Thymus (tissue), 14 donors: ENCODE measurements at places on chromosomes 12 and 14. TPM values are rescaled to one million over a fixed set of nuclear protein-coding genes. Genes with fewer than 3 reads are reported as not detected.

The USP15 gene
- 108 TPM for total RNA-seq

The CCDC60 gene
- total RNA-seq, result 0.52 TPM

DNA sequence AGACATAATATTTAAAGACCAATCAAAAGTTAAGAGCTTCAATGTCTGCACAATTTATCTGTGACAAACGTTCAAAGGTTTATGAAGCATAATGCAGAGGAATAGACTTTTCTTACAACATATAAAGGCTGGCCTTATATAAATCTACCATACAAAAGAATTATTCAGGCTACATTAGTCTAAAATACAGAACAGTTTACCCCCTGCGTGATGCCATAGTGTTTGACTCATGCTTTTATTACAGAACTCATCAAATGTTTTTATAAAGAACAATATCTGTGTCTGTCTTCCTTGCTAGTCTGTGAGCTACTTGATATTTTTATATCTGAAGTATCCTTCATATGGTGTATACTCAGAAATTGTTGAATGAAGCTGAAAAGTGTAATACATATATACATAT lies 1084.5 kb upstream of the FLRT2 start:
- H3K4me1 ChIP-seq, result no peaks in the 10 kb centered on the region
- H3K27ac ChIP-seq, result no peak overlapping the region
- DNase-seq, result no peak
- H3K36me3 ChIP-seq, result no peaks in the 10 kb centered on the region

GRCh38 chr12:4828176-4828575 lies 81.5 kb upstream of the KCNA1 start:
- no peaks in the 10 kb centered on the region for H3K36me3 ChIP-seq
- peaks cover 2% of the 10 kb centered on the region for H3K27me3 ChIP-seq
- DNase-seq, result no peak
- no peak overlapping the region for H3K4me3 ChIP-seq
- peak overlapping the region; percentile 39 for H3K27ac ChIP-seq

DNA sequence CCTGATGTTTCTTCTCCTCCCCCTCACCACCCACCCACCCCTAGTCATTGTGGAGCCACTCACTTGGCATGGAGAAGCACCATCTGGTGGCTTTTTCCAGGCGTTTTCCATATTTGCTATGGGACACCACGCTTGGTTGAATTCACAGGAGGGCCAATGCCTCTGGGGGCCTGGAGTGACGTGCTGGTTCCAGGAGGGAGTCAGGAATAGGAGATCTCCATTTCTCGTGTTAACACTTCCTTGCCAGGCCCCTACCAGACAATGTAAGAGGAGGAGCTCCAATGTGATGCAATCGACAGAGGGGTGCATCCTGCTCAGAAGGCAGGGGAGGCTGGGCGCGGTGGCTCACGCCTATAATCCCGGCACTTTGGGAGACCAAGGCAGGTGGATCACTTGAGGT lies 21.6 kb upstream of the TESC start:
- no peak for DNase-seq
- no peaks in the 10 kb centered on the region for H3K36me3 ChIP-seq
- H3K4me3 ChIP-seq, result no peak overlapping the region
- H3K4me1 ChIP-seq, result peaks cover 19% of the 10 kb centered on the region

DNA sequence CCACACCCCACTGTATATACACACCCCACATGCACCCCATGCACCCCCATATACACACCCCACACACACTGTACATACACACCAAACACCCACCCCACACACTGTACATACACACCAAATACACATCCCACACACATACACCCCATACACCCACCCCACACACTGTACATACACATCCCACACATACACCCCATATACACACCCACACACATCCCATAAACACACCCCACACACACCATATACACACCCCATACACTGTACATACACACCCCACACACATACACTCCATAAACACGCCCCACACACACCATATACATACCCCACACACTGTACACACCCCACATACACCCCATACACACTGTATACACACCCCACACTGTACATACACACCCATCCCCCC lies 82.3 kb downstream of the NOC4L start:
- H3K4me1 ChIP-seq, result peaks cover 15% of the 10 kb centered on the region
- DNase-seq, result no peak
- no peak overlapping the region for H3K27ac ChIP-seq

DNA sequence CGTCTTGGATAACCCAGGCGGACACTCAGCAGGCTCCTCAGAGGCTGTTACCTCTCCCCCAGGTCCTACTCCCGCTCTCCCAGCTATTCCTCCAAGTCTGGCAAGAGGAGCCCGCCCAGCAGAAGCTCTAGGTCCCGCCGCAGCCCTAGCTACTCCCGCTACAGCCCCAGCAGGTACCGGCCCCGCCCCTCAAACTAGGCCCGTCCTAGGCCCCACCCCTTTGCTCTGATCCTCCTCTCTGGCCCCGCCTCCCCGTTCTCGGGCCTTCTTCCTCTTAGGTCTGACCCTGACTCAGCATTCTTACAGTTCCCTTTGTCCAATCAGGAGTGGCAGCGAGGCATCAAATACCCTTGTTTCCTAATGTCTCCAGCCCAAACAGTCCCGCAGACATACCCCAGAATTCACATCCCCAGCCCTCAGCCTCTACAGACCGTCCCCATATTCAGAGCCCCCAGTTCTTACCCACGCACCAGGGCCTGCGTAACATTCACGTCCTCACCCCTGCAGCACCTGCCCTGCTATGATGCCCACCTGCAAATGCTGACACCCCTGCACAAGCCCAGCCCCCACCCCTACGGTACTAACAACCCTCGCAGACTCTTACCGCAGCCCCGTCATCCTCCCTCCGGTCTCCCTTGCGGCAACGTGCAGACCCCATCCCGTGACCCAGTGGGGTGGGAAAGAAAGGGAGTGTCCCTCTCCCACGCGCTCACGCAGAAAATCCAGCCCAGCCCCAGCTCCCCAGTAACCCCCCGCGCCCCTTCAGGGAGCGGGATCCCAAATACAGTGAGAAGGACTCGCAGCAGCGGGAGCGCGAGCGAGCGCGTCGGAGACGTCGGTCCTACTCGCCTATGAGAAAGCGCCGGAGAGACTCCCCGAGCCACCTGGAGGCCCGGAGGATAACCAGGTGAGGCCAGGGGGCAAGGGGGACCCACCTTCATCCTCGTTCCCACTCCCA lies 25.0 kb upstream of the HSPB8 start:
- peaks cover 17% of the 10 kb centered on the region for H3K27me3 ChIP-seq
- H3K27ac ChIP-seq, result no peak overlapping the region
- no peak overlapping the region for H3K4me3 ChIP-seq
- H3K36me3 ChIP-seq, result no peaks in the 10 kb centered on the region
- H3K4me1 ChIP-seq, result no peaks in the 10 kb centered on the region

DNA sequence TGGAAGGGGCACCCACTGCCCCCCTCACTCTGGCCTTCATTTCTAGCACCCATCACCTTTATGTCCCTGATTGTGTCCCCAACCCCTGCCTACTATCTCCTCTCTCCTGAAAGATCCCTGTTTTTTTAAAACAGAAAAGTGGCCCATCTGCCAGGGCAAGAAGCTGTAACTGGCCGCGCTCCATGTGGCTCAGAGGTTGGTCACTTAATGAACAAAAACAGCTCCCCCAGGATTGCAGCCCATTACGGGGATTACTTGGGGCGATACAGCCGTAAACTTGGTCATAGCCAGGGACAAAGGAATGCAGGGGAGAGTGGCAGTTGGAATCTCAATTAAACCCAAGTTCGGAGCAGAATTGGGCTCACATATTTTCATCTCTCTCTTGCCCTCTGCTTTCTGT lies 34.8 kb upstream of the VSX2 start:
- peaks cover 5% of the 10 kb centered on the region for H3K36me3 ChIP-seq
- no peaks in the 10 kb centered on the region for H3K27me3 ChIP-seq
- H3K27ac ChIP-seq, result no peak overlapping the region
- DNase-seq, result no peak
- H3K4me3 ChIP-seq, result no peak overlapping the region

The DCN gene
- 137 TPM for total RNA-seq

DNA sequence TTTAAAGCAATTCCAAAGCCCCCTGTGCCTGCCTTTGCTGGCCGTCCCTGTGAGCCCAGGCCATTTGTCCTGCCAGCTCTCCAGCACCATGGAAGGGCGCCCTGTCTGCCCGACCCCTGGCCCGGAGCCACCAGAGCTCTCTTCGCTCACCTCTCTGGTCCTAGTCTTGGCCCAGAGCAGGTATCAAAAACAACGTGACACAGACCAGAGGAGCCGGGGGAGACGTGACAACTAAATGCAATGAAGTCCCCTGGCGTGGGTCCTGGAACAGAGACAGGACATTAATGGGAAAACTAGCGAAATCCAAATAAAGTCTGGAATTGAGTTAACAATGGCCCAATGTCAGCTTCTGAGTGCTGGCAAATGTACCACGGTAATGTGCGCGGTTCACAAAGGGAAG lies 83.2 kb upstream of the DIO3 start:
- peaks cover 21% of the 10 kb centered on the region for H3K27me3 ChIP-seq
- no peak overlapping the region for H3K4me3 ChIP-seq
- no peak overlapping the region for H3K27ac ChIP-seq
- H3K4me1 ChIP-seq, result no peaks in the 10 kb centered on the region
- H3K36me3 ChIP-seq, result no peaks in the 10 kb centered on the region
- no peak for DNase-seq

- DNase-seq, result peak; percentile 42
- H3K27me3 ChIP-seq, result no peaks in the 10 kb centered on the region
- peak overlapping the region; percentile 65 for H3K4me3 ChIP-seq
- peaks cover 10% of the 10 kb centered on the region for H3K4me1 ChIP-seq
- peak overlapping the region; percentile 2 for H3K27ac ChIP-seq
Measured at GRCh38 chr14:32203928-32204357, 874 bp upstream of the RNU6-8 start.

DNA sequence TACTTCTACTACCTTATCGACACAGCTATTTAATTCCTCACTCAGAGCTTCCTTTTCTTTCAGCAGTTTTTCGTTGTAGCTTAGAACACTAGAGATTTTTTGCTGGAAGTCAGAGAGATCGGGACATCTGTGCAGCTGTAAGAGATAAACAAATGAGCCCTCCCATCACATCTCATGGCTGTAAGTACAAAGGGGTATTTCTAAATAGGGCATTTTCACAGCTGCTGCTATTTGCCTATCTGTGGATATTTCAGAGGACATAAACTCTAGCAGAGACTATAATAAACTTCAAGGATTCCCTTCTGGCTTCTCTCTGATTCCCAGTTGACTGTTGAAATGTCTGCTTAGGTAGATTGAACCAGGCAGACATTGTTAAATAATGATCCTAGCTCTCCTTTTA lies 76.1 kb upstream of the SAV1 start:
- H3K27me3 ChIP-seq, result no peaks in the 10 kb centered on the region
- H3K4me3 ChIP-seq, result no peak overlapping the region
- no peak overlapping the region for H3K27ac ChIP-seq
- no peaks in the 10 kb centered on the region for H3K4me1 ChIP-seq
- DNase-seq, result no peak

The NGB gene
- 0.14 TPM for total RNA-seq

The TSPAN11 gene
- total RNA-seq, result 0.85 TPM

DNA sequence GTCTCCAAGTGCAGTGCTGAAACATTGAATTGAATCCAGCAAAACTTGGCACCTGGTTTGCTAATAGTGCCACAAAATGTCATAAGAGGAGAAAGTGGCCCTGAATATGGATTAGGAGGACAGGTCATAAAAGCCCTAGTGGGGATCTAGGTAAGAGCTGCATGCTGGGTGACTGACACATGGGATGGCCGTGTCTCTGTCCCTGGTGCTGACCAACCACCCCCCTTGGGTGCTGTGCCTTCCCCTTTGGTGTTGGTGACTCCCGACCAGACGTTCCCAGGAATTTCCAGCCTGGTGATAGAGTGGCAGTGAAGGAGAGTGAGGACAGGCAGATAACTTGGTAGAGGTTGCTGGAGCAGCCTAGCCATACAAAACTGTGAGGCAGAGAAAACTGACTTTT lies 142.8 kb downstream of the VRK1 start:
- H3K27ac ChIP-seq, result no peak overlapping the region
- H3K4me3 ChIP-seq, result no peak overlapping the region
- DNase-seq, result no peak
- no peaks in the 10 kb centered on the region for H3K27me3 ChIP-seq

DNA sequence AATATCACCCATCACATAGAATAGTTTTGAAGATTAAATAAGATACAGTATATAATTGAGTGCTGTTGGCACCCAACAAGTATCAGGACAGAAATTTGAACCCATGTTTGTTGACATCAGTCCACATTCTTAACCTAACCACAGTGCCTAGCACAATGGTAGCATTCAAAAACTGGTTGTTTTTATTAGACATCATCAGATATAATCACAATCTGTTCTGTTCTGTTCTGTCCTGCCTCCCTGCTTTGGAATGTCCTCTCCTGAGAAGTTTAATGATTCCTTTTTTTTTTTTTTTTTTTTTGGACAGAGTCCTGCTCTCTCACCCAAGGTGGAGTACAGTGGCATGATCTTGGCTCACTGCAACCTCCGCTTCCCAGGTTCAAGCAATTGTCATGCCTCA lies 476.6 kb downstream of the RMST start:
- H3K36me3 ChIP-seq, result no peaks in the 10 kb centered on the region
- H3K4me3 ChIP-seq, result no peak overlapping the region
- no peak for DNase-seq
- H3K27ac ChIP-seq, result no peak overlapping the region
- no peaks in the 10 kb centered on the region for H3K4me1 ChIP-seq

- H3K4me1 ChIP-seq, result no peaks in the 10 kb centered on the region
- H3K27me3 ChIP-seq, result peaks cover 23% of the 10 kb centered on the region
- no peaks in the 10 kb centered on the region for H3K36me3 ChIP-seq
- no peak overlapping the region for H3K27ac ChIP-seq
- H3K4me3 ChIP-seq, result no peak overlapping the region
Measured at GRCh38 chr12:106897082-106897481, 58.6 kb upstream of the TMEM263 start.

DNA sequence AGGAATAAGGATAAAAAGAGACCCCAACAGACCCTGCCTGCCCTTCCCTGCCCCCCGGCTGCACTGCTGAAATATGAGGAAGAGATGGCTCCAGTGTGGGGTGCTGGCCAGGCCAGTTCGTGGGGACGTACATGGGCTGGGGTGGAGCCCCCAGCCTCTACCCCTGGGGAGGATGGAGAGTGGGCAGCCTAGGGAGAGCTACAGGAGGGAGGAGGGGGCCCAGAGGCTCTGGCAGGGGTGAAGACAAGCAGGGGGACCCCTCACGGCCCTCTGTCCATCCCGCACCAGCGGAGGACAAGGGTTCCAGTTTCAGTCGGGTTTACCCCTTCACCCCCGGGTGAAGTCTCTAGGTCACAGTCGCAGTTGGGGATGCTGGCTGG lies 11.0 kb upstream of the RPLP0 start:
- H3K27me3 ChIP-seq, result no peaks in the 10 kb centered on the region
- no peak overlapping the region for H3K4me3 ChIP-seq
- H3K27ac ChIP-seq, result no peak overlapping the region

The SERPINA3 gene
- total RNA-seq, result 1.3 TPM

The IAPP gene
- total RNA-seq, result 0.14 TPM

The GLIPR1L1 gene
- total RNA-seq, result not detected

DNA sequence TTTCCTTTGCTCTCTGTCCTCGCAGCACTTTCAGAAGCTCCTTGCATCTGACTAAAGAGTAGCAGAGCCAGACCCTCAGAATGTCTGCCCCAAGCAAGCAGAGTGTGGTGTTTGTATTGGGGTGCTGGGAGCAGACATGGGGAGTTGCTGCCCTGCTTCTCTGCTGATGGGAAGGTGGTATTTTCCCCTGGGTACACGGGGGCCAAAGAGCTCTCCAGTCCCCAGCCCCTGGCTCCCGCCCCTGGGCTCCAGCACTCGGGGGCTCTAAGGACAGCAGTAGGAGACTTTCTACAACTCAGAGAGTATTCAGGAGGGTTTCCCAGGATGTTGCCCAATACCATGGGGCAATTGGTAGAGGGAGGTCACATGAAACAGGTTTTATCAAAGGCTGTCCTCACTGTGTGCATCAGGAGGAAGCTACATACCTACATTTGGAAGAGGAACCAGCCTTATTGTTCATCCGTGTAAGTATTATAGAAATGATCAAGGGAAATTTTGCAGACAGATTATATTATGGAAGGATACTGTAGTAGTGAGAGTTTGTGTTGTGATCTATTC lies 50.3 kb downstream of the DAD1 start:
- peak overlapping the region; percentile 89 for H3K27ac ChIP-seq
- H3K36me3 ChIP-seq, result peaks cover 68% of the 10 kb centered on the region
- H3K27me3 ChIP-seq, result no peaks in the 10 kb centered on the region
- peak overlapping the region; percentile 28 for H3K4me3 ChIP-seq
